CD4-positive, alpha-beta memory T cell (primary cell): ENCODE measurements at places on chromosomes 7 and 10.
A peak's percentile ranks its signal among the peaks of the same experiment; 100 is the strongest.

DNA sequence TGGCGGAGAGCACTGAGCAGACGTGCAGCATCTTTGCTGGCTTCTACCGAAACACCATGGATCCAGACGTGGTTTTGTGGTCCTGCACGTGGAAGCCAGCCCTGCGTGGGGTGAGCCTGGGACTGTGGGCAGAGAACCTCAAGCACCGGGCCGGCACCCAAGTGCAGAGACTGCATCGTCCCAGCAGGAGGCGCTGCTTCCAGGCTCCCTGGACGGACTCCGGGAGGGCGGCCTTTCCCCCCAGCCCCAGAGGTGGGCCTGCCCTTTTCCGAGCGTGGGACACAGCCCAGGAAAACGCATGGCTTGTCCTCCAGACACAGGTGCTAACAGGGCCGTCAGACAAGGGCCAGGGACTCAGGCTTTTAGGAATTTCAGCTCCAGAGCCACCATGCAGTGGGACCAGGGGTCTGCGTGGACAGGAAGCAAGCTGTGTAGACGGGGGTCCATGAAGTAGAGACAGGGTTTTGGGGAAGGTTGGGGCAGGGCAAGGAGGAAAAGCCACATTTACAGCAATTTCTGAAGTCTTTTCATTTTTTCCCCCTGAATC is 303.9 kb downstream of the WDR37 start:
- no peak overlapping the region for H3K4me3 ChIP-seq
- H3K36me3 ChIP-seq, result no peaks in the 10 kb centered on the region
- no peak overlapping the region for H3K27ac ChIP-seq

- H3K27ac ChIP-seq, result no peak overlapping the region
- no peaks in the 10 kb centered on the region for H3K4me1 ChIP-seq
- no peak overlapping the region for H3K4me3 ChIP-seq
- DNase-seq, result no peak
These were observed 166.8 kb downstream of the ADARB2 start for GRCh38 chr10:1570416-1571051.

GRCh38 chr7:78037603-78038002 is 239.0 kb downstream of the PHTF2 start:
- no peaks in the 10 kb centered on the region for H3K4me1 ChIP-seq
- peaks cover 5% of the 10 kb centered on the region for H3K27me3 ChIP-seq
- no peak for DNase-seq
- H3K36me3 ChIP-seq, result no peaks in the 10 kb centered on the region
- no peak overlapping the region for H3K27ac ChIP-seq
- H3K4me3 ChIP-seq, result no peak overlapping the region

DNA sequence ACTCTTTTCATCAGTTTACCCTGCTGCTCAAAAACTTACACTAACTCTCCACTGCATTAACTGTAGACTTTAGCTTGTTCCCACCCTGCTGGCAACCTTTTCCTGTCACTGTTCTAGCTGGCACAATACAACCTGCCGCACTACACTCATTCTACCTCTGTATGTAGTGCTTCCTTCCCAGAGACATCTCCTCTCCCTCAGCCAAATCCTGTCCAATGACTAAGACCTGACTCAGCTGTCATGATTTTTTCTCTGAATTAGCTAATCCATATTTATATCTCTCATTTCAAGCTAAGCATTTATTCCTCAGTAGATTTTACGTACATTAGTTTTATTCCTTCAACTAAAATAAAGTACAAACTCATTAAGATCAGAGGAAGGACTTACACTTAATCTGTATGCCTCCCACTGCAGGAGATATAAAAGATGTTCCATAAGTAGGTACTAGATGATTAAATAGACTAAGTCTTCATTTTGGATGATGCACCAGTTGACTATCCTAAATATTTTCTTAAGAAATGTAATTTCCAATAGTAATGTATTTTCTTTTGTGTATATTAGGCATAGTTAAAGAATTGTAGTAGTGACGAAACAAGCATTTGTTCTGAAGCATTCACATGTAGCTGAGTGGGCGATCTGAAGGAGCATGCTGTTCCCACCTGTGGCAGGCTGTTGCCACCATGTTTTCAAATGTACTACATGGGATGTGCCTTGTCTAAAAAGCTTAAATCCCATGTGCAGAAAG is 189.1 kb downstream of the SKAP2 start:
- H3K4me1 ChIP-seq, result no peaks in the 10 kb centered on the region
- H3K36me3 ChIP-seq, result no peaks in the 10 kb centered on the region
- H3K27me3 ChIP-seq, result no peaks in the 10 kb centered on the region
- DNase-seq, result no peak
- no peak overlapping the region for H3K27ac ChIP-seq

GRCh38 chr10:33111488-33112051 is 153.5 kb upstream of the ITGB1 start:
- H3K4me1 ChIP-seq, result peaks cover 99% of the 10 kb centered on the region
- peak overlapping the region; percentile 57 for H3K27ac ChIP-seq
- H3K4me3 ChIP-seq, result peak overlapping the region; percentile 1
- DNase-seq, result no peak
- H3K27me3 ChIP-seq, result no peaks in the 10 kb centered on the region
- no peaks in the 10 kb centered on the region for H3K36me3 ChIP-seq

DNA sequence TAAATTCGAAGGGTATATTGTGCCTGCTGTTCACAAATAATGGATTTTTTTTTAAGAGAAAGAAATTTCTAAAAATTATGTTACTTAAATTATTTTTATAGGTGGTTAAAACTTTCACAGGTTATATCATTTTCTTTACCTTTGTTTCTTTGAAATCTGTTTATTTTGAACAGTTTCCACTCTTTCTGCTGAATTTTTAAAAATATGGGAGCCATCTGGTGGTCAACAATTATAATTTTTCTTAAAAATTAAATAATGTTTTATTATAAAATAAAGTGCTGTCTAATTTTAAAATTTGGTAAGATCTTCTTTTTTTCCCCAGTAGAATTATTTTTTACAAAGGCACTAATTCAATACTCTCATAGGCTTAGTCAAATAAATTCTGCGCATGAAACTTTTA is 263.9 kb downstream of the ETV1 start:
- no peak overlapping the region for H3K4me3 ChIP-seq
- H3K27me3 ChIP-seq, result no peaks in the 10 kb centered on the region
- DNase-seq, result no peak
- H3K27ac ChIP-seq, result no peak overlapping the region
- H3K36me3 ChIP-seq, result no peaks in the 10 kb centered on the region

- H3K27ac ChIP-seq, result no peak overlapping the region
- no peak for DNase-seq
- H3K36me3 ChIP-seq, result no peaks in the 10 kb centered on the region
- no peak overlapping the region for H3K4me3 ChIP-seq
These were observed 184.4 kb upstream of the LYZL2 start for GRCh38 chr10:30813872-30814481.

- no peaks in the 10 kb centered on the region for H3K36me3 ChIP-seq
- no peak for DNase-seq
- no peaks in the 10 kb centered on the region for H3K4me1 ChIP-seq
These were observed 110.0 kb upstream of the SFMBT2 start for GRCh38 chr10:7520507-7521485.

DNA sequence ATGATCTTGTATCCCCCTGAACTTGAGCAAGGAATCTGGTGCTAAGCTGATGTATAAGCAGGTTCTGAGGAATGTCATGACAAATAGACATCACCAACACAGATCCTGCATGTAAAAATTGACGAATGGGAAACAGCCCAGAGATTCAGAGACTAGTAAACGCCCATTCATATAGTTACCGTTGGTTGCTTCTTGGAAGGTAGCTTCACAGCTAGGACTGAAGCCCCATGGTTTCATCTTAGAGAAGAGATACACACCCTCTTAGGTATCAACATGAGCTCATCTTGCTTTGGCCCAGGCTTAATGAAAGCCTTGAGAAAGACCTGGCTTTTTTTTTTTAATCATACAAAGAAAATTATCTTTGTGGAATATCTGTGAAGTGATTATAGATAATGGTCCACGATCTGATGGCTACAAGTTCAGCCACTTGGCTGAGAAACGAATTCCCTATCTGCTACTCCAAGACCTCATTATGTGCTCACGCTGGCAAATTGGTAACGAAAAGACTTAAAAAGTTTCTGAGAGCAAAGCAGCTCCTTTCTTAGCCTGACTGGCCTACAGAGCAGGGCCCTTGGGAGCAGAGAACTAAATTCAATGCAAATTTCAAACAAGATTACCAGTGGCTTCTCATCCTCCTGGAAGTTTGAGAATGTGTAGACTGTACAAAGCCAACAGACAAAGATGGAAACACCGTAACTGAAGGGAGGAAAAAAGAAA is 181.1 kb downstream of the NRP1 start:
- no peak for DNase-seq
- no peak overlapping the region for H3K4me3 ChIP-seq
- H3K4me1 ChIP-seq, result peaks cover 65% of the 10 kb centered on the region
- H3K27me3 ChIP-seq, result no peaks in the 10 kb centered on the region
- no peaks in the 10 kb centered on the region for H3K36me3 ChIP-seq

- H3K27me3 ChIP-seq, result no peaks in the 10 kb centered on the region
- no peaks in the 10 kb centered on the region for H3K36me3 ChIP-seq
- H3K27ac ChIP-seq, result no peak overlapping the region
- H3K4me1 ChIP-seq, result no peaks in the 10 kb centered on the region
- no peak for DNase-seq
- H3K4me3 ChIP-seq, result no peak overlapping the region
These were observed 57.9 kb downstream of the PLPP4 start for GRCh38 chr10:120514959-120515358.

GRCh38 chr10:30103595-30104320 is 44.4 kb upstream of the JCAD start:
- H3K4me3 ChIP-seq, result no peak overlapping the region
- H3K4me1 ChIP-seq, result no peaks in the 10 kb centered on the region
- no peak overlapping the region for H3K27ac ChIP-seq
- H3K27me3 ChIP-seq, result peaks cover 4% of the 10 kb centered on the region
- H3K36me3 ChIP-seq, result no peaks in the 10 kb centered on the region

DNA sequence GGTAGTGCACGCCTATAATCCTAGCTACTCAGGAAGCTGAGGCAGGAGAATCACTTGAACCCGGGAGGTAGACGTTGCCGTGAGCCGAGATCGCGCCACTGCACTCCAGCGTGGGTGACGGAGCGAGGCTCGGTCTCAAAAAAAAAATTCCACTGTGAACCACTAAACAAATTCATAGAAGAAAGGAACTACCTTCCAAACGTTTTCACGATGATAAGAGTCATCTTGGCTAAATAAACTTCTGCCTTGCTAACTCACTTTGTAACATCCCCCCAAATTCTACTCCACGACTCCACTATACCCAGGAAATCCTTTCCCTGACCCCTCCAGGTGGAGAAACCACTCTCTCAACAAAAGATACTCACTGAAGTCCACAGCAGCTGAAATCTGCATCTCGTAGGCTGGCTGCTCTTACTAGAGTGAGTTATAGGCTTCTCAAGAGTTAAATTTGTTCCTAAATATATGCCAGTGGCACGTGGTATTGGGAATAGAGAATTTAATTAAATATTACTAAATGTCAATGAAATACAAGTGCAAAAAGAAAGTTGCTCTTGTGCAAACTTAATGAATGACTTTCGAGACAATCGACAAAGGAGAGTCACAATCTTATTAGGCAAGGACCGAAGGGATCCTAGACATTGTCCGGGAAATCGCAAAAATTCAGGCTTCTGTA is 1.6 kb upstream of the GTF2I start:
- H3K27me3 ChIP-seq, result no peaks in the 10 kb centered on the region
- H3K36me3 ChIP-seq, result no peaks in the 10 kb centered on the region
- H3K4me3 ChIP-seq, result no peak overlapping the region
- H3K27ac ChIP-seq, result no peak overlapping the region
- DNase-seq, result no peak
